GM23248 (cell line): ENCODE measurements at places on chromosomes 11 and 22. TPM values are rescaled to one million over a fixed set of nuclear protein-coding genes. Genes with fewer than 3 reads are reported as not detected.
A peak's percentile ranks its signal among the peaks of the same experiment; 100 is the strongest.

The ADAMTS8 gene
- under 0.01 and 0.63 TPM in 2 replicates for total RNA-seq

DNA sequence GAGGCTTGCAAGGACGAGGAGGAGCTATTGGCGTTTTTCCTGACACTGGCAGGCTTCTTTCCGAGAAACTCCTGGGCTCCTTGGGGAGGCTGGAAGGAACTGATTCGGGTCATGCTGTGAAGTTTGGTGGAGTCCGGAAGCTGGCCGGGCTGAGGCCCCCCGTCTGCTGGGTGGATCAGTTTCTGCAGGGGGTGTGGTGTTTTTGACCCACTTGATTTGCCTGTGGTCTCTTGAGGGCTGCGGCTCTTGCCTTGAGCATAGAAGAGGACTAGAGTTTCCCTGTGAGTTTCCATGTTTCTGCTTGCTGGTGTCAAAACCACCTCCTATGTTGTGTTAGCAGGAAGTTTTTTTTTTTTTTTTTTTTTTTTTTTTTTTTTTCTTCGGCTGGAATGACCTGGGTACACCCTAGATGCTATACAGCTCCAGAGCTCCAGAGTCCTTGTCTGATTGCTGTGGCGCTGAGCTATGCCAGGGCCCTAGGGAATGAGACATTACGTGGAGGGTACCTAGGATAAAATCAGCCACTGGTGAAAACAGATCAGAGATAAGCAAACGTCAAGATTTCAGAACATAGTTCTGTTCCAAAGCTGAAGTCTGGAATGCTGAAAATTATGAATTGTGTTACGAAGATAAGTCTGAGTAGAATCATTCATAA, 728 bp downstream of the TBC1D22A start:
- peak; percentile 49 for DNase-seq

The RTN4R gene
- total RNA-seq: 1.4 TPM in 1 of 2 replicates, not detected in the other

The IGSF9B gene
- total RNA-seq: 0.51 TPM in 1 of 2 replicates, not detected in the other

DNA sequence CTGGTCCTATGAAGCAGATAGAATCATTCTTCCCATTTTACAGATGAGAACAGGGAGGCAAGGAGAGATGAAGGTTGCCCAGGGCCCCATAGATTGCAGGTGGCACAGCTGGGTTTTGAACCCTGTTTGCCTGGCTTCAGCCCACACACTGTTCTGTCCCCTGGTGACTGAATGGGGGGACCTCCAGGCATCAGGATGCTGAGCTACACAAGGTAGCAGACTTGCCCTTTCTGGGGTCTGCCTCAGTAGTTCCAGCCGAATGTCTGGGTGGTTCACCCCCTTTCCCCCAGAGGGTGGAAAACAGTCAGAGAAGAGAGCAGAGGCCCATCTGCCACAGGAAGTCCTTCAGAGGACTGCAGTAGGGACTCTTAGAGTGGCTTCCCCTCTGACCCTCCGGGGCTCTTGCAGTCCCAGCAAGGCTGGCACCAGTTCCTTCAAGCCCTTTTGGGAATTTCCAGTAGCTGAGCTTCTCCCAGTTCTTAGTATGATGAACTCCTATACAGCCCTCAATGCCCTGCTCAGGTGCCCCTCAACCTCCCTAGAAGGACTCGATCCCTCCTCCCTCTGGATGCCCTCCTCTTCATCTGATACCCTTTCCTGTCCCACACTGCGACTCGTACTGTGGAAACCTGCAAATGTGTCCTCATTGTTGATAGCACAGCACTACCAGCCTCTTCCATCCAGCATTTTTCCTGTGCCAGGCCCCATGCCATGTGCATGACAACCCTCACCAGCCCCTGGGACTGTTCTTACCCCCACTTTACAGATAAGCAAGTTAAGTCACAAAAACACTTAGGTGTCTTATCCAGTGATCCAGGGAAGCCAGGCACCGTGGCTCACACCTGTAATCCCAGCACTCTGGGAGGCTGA, 82.8 kb downstream of the IGLL1 start:
- no peak for DNase-seq

DNA sequence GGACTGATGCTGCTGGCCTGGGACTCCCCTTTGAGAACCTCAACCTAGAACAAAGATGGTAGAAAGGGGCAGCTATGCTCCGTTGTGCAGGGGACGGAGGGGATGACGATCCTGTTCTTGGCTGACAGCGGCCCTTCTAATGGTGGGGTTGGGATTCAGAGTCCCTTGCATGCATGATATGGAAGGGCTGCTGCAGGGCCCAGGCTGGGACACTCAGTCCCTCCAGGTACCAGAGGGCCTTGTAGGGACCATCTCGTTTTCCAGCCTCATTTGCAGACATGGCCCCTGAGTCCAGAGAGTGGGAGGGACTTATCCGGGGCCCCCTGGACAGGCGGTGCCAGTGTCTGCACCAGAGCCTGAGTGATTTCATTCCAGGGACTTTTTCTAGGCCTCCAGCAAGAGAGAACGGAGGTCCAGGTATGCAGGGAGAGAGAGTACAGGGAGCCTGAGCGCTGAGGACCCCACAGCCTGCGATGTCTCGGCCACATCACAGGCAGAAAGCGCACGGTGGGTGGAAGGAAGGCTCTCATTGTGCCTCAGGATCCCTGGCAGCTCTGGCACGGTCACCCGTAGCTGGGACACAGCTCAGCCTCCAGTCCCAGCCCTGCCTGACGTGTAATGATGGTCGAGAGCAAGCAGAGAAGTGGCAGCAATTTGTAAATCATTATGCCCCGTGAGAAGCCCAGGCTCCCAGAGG, 860.8 kb downstream of the TBC1D22A start:
- no peak for DNase-seq

The BTG4 gene
- total RNA-seq: not detected in 2 replicates

DNA sequence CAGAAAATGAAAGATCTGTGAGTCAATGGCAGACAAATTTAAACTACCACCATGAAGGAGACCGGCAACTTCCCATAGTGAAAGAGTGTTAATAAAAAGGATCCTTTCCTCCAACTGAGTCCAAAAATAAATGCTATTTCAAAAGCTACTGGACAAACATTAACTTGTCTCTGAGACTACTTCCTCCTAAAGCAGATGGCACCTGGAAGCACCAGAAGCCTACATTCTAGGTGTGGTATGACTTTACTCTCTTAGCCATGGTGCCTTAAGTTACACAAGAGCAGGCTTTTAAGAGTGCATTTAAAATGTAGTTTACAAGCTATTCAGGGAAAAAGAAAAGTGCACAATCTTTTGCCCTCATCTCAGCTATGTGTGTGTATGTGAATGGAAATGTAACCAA, 2.5 kb downstream of the ARHGAP32 start:
- DNase-seq: no peak

The GNAZ gene
- 0.25 and 0.65 TPM in 2 replicates for total RNA-seq

The OR2AG2 gene
- total RNA-seq: 0.22 and 0.25 TPM in 2 replicates

- no peak for DNase-seq
Observed at GRCh38 chr22:45817745-45818423, 146.2 kb downstream of the ATXN10 start.

- DNase-seq: no peak
Observed at GRCh38 chr11:128757886-128758612, 64.2 kb downstream of the FLI1 start.

- DNase-seq: no peak
Observed at GRCh38 chr22:38415561-38416321, 39.3 kb downstream of the KCNJ4 start.

- DNase-seq: no peak
Observed at GRCh38 chr22:29069463-29069862, 3.4 kb upstream of the KREMEN1 start.

DNA sequence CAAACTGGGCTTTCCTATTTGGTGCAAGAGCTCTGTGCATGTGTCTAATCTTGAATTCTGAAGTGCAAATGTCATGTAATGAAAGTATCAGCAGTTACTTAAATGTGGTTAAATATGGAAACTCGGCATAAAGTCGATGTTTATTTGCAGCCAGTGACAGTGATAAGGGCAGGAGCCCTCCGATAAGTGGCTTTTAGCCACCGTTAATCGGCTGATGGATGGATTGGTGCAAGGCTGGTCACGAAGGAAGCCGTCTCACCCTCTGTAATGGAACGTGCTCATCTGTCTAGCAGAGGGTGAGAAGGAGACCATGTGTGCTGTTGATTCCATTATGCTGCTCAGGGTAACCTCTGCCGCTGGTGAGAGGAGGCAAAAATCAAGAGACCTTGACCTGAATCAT, 121.8 kb upstream of the PAX6 start:
- no peak for DNase-seq

The ZDHHC5 gene
- 43.6 and 52.5 TPM in 2 replicates for total RNA-seq

The HBG1 gene
- not detected in 2 replicates for total RNA-seq

GRCh38 chr11:28132548-28132947, 24.4 kb downstream of the METTL15 start:
- DNase-seq: peak; percentile 27

The MMP26 gene
- total RNA-seq: not detected in 2 replicates

DNA sequence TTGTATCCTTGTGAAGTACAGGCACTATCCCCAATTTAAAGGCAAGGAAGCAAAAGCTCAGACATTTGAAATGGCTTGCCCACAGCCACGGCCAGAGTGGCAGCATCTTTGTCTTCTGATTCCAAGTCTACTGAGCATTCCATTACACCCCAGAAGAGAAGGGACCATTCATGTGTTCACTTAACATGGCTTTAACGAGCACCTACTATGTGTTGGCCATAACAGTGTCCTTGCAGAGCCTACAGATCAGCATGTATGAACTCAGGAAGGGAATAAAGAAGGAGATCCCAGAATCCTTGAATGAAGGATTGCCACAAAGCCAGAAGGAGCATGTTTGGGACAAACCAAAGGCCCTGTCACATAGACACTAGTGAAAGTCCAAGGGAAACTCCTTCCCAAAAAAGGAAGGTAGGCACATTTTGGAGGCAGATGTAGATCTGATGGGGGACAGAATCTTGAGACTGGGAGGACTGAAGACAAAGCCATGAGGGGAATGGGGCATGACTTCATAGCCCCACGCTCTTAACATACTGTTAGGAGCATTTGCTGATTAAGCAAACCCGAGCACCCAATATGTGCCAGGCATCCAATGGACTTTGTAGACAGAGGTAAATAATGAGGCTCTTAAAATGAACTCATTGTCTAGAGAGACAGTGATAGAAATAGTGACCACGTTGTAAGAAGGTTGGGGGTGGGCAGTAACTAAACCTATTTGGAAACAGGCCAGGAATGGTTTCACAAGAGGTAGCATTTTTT, 54.9 kb downstream of the P4HA3 start:
- DNase-seq: peak; percentile 13

GRCh38 chr11:94757037-94757735, 11.0 kb upstream of the AMOTL1 start:
- no peak for DNase-seq

GRCh38 chr22:38570779-38571364, 889 bp upstream of the DMC1 start:
- DNase-seq: peak; percentile 62
